Activated CD4-positive, alpha-beta T cell treated with anti-CD3 and anti-CD28 coated beads for 4 hours (primary cell): ENCODE measurements at places on chromosomes 6 and 20.
A peak's percentile ranks its signal among the peaks of the same experiment; 100 is the strongest.

- DNase-seq = no peak
These were observed 87.8 kb upstream of the ARMC2 start for GRCh38 chr6:108760126-108761050.

DNA sequence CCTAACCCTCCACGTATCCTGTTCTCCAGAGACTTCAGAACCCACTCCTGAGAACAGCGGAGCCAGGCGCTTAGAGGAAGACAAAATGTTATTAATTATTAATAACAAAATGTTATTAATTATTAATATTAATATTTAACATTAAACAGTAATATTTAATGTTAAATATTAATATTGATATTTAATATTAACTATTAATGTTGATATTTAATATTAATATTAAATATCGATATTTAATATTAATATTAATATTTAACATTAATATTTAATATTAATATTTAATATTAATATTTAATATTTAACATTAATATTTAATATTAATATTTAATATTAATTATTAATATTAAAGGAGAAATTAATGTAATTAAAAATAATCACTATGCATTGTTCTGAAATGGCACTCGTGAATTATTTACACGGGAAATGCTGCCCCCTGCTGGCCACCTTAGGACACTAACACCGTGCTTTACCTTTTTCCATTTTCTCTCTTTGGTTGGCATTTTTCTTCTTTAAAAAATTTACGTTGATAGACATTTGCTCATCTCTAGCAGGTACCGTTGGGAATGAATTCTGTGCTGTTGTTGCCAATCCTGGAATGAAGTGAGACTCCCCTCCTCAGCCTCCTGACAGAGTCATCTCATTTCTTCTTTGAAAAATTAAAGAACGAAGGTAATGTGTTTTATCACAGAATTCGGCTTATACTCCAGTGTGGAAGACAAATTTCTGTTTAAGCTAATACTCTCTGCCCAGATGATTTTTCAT, 7.5 kb upstream of the GGTLC1 start:
- DNase-seq = peak; percentile 57

DNA sequence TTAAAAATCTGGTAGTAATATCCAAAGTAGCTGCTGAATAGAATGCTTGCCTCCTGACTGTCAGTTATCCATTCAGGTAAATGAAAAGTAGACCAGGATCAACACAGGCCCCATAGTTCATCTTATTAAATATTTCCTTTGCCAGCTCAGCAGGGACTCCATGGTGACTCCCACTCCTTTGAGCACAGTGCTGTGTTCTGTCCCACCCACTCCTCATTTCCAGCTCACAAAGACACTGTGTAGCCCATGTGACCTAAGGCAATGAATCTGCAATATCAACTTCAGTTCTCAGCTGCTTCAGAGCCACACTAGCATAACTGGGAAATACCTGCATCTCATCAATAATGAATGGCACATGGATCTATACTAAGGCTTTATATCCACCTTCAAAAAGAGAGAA, 189.5 kb upstream of the MANEA start:
- no peak for DNase-seq

DNA sequence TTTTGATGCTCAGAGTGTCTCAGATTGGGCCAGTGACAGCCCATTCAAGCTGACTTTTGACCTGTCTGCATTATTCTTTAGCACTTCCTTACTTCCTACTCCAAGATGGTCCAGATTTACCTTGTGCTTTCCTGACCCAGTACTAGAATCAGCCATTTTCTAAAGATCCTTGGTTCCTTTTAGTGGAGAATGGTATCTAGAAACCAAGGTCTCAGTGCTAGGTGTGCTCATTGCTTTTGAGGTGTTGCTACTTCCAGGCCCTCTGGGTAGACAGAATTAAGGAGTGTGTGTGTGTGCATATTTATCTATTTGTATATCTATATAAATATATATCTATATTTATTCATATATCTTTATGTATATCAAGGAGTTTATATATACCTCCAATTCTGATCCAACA, 67.3 kb upstream of the UTRN start:
- no peak for DNase-seq

DNA sequence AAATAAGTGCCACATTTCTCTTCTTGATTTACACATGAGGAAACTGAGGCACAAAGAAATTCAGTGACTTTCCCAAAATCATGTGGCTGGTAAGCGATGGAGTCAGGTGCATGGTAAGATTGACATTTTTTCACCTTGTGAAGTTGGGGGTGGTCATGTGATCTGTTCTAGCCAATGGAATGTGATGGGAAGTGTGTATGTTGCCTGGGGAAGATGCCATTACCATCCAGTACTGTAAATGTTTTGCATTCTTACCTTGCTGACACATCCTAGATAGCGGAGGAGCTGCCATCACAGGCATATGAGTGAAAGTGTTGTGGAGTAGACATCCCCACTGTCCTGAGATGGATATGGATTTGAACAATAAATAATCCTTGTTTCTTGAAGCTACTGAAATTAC, 499.6 kb upstream of the SULF2 start:
- DNase-seq = no peak

DNA sequence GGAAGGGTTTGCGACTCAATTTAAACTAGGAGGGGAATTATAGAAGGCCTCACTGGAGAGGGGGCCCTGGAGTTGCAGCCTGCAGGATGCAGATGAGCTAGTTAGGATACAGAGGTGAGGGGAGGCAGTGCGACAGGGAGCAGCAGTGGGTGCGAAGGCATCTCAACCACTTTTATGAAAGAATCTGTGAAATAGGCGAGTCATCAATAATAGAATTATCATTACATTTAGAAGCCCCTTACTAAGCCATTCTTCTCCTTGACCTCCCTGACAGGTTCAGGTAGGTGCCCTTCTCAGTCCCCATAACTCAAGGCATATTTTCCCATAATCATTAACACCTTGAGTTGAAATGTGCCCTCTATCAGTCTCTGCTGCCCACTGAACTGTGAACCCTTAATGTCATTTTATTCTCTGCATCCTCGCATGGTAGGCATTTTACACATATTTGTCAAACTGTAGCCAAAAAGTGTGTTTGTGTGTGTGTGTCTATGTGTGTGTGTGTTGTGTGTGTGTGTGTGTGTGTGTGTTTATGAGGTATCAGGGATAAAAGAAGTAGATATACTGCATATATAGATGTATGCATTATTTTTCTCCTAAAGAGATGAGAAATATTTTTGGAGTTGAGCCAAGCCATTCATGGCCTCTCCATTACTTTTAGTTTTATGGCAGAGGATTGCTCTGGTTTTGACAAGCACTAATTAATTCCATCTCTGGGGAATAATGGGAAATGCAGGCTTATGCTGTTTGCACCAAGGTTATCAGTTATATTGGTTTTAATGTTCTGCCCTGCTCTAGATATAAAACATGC, 898.8 kb downstream of the KIF16B start:
- DNase-seq = no peak

DNA sequence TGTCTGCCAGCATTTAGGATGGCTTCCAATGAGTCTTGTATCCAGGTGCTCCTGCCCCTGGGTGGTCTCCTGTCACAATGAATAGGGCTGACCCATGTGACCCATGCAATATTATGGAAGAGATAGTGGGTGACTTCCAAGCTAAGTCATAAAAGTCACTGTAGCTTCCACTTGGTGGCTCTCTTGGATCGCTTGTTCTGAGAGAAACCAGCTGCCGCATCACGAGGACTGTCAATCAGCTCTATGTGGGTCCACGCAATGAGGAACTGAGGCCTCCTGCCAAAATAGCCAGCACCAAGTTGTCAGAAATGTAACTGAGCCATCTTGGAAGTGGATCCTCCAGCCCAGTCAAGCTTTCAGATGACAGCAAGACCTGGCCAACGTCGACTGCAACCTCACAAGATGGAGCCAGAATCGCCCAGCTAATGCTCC, 14.9 kb upstream of the MATN4 start:
- no peak for DNase-seq

- DNase-seq = no peak
These were observed 128.2 kb downstream of the CRYBG1 start for GRCh38 chr6:106488494-106489370.

GRCh38 chr20:57514273-57514751, 10.6 kb downstream of the CTCFL start:
- peak; percentile 32 for DNase-seq

GRCh38 chr20:35630636-35631035, 15.0 kb downstream of the SPAG4 start:
- no peak for DNase-seq

DNA sequence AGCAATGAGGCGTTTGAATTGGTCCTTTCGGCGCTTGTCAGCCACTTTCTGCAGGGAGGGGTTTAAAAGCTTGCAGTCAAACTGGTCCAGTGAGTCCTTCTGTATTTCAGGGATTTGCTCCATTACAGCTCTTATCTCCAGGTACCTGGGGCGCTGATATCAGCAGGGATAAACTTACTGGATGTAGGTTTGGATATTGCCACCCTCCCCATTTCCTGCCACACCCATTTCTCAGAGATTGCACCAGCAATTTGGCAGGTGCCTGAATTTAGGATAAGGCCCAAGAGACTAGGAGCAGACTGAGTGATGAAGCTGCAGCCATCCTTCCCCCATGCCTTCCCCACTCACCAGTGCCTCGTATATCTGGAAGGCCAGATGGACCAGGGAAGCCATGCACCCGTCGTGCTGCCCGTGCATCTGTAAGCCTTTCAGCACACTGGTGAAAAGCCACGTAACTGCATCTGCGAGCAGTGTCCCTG, 7.6 kb downstream of the POLR1C start:
- DNase-seq = no peak

DNA sequence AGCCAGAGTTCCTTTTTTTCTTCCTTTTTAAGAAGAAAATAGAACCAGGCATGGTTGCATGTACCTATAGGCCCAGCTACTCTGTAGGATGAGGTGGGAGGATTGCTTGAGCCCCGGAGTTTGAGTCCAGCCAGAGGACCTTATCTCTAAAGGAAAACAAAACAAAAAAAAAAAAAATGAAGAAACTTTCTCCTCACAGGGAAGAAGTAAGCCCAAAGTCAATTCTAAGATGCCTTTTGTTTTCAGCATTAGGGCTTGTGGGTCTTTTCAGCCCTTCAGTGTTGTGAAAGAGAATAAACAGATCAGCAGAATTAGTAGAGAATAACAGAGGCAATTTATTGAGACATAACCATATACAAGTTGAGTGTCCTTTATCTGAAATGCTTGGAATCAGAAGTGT, 26.8 kb downstream of the ZNF451 start:
- no peak for DNase-seq

DNA sequence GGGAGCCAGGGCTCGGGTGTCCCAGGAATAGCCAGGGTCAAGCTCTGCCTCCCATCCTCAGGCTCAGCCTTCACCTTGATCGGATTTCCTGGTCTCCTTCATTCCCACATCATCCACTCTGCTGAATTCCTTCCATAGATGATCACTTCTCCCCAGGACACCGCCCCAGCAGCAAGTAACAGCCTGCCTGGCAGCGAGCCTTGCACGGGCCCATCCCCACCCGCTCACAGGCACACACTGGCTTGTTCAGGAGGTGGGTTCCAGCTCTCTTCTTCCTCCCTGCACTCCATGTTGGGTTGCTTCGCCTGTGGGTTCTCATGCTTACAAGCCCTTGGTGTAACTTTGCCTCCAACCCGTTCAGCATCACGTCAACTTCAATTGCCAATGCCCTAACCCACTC, 113.0 kb upstream of the IYD start:
- DNase-seq = no peak
